CD4-positive, alpha-beta T cell treated with Interleukin-2 at 100 ng/mL for 4 hours (primary cell): ENCODE measurements at places on chromosomes 7 and 10.

DNA sequence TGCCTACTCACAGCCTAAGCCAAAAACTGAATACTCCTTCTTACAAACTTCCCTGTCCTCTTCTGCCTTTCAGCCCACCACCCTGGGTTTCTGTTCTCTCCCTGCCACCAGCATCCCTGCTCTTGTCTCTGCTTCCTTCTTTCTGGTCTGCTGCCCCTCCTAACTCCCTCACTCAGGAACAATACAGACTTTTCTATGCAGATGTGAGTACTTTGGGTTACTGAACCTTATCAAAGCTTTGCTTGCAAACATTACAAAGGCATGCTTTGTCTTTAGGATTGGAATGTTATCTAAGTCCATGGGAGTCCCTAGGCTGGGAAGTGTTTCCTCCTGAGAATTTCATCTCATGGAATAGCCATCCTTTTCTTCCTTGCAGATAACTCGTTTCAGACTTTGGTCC is 28.9 kb downstream of the CNNM1 start:
- DNase-seq, result no peak

DNA sequence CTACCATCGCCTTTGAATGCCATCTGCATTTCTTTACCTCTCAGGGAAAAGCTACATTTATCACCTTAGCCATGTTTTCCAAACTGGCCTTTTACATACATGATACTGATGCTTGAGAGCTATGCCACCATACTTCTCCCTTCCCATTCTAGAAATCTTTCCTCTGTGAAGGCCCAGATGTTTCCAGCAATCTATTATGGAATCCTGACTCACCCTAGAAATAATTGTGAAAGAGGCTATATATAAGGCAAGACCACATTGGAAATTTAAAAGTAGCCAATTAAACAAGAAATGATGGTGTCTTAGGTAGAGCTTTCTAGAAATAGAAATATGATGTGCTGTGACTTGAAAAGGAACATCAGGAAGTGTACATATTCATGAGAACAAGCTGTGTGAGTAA is 389.7 kb downstream of the INHBA start:
- DNase-seq, result no peak

- DNase-seq, result no peak
Observed at GRCh38 chr7:90604383-90604782, 8.3 kb downstream of the CDK14 start.

- DNase-seq, result no peak
Observed at GRCh38 chr10:78663721-78664120, 405.0 kb upstream of the ZMIZ1 start.

DNA sequence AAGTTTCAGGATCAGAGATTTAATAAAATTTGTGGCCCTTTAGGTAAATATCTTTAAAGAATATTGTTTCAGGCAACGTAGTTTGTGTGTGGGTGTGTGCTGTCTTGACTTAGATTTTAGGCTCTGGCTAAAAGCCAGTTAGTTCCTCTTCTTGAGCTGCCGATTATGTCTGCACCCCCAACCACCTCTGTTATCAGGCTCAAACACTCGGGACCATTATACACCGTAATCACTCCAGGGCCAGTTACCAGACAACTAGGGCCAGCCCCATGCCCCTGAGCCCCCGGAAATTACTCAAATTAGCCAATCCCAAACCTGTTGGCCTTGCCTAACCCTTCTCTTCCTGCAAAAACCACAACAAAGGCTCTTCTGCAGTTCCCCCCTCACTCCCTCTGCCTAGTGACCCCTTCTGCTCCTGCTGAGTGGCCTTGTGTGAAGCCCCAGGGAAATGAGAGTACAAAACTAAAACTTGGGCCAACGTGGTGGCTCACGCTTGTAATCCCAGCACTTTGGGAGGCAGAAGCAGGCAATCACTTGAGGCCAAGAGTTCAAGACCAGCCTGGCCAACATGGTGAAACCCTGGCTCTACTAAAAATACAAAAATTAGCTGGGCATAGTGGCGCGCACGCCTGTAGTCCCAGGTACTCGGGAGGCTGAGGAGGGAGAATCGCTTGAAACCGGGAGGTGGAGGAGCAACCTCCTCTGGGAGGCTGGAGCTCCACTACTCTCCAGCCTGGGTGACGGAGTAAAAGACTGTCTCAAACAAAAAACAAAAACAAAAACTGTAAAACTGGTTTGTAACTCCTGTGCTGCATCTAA is 9.2 kb upstream of the HNRNPF start:
- peak; percentile 55 for DNase-seq

- no peak for DNase-seq
Observed at GRCh38 chr7:1235501-1236131, 2.9 kb downstream of the UNCX start.

GRCh38 chr10:23345861-23346260 is 1.3 kb upstream of the C10orf67 start:
- DNase-seq, result no peak

DNA sequence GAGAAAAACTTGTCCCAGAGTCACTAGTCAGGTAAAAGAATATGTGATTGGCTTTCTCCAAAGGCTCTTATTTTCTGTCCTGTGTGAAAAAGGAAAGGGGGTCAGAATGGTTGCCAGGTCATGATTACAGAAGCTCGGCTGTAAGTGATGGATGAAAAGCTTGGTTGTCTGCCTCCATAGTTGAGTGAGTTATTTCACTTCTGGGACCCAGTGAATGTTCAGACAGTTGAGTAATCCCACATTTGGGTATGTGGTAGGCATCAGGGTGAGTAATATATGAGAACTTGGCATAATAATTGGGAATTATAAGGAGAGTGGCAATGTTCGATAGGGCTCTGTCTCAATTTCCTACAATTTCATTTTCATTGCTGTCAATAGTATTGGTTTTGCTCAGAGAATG is 72.5 kb downstream of the BBS9 start:
- DNase-seq, result no peak
